ENCODE measurements at places on chromosomes 16 and 17.

- no peak for DNase-seq
Measured at GRCh38 chr16:35752773-35753558, 2293.6 kb downstream of the TP53TG3F start.

GRCh38 chr16:49484451-49484849 is 110.8 kb downstream of the C16orf78 start:
- peak; percentile 5 for DNase-seq

DNA sequence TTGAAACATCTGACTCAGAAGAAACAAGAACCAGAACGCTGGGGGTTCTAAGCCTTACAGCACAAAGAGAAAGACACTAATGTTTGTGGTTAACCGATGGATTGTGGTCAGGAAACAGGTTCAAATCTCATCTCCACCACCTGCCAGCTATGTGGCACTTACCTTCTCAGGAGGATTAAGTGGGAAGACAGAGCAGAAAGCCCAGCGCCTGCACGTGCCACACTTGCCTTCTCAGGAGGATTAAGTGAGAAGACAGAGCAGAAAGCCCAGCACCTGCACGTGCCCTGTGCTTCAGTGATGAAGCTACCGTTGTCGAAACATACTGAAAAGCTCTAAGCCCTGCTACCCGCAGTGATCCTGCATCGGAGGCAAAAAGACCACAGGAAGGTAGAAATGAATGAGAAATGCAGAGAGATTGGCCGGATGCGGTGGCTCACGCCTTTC is 90.6 kb downstream of the NXN start:
- no peak for DNase-seq

DNA sequence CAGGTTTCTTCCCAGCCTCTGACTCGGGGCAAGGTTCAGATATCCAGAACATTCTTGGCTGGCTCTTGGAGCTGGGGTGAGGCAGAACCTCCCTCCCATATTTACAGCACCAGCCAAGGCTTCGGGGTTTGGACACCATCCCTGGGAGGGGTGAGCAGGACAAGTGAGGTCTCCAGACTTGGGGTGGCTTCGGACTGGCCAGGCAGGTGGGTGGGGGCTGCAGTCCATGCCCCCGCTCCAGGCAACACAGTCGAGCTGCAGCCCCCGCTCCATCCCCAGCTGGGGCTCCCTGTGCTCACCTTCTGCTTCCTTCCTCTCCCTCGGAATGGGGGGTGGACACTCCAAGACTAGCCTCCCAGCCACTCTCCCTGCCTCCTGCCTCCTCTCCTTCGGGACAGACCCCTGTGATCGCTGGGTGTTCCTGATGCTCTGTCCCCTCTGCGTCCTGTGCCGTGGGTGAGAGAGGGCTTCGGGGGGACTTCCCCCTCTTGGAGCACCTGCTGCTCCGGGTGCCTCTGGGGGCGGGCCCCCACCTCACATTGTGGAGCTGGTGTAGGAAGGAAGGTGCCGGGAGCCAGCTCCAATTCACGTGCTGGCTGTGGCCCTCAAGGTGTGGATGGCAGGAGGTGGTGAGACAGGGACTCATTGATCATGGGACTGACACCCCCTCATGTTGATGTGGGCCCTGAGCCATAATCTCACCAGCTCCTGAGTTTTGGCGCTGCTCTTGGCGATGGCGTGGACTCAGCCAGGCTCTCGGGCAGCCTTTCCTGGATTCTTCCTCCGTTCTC is 189.2 kb downstream of the SEC14L1 start:
- DNase-seq = no peak

DNA sequence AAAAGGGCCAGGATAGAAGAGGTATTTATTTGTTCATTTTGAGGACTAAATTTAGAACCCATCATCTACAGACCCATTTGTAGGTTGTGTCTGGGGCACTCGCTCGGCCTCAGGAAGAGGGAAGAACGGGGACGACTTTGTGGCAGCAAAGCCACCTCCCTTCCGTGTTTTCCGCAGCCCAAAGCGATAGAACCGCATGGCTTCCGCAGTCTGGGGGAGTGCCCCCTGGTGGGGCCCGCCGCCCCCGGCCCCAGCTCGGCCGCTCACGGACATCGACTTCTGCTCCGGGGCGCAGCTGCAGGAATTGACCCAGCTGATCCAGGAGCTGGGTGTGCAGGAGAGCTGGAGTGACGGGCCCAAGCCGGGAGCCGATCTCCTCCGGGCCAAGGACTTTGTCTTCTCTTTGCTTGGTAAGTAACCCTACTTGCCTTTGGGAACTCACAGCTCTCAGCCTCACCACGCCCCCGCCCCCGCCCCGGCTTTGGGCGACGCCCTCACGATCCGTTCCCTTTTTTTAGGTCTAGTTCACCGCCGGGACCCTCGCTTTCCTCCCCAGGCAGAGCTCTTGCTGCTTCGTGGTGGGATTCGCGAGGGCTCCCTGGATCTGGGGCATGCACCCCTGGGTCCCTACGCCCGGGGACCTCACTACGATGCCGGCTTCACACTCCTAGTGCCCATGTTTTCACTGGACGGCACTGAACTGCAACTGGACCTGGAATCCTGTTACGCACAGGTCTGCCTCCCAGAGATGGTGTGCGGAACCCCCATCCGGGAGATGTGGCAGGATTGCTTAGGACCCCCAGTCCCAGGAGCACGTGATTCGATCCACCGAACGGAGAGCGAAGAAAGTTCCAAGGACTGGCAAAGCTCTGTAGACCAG is 681 bp downstream of the TMEM102 start:
- peak; percentile 27 for DNase-seq

- no peak for DNase-seq
Measured at GRCh38 chr17:61459142-61459809, 7.1 kb downstream of the TBX4 start.

- no peak for DNase-seq
Measured at GRCh38 chr17:47834756-47835155, 3.3 kb downstream of the LRRC46 start.

GRCh38 chr16:20614186-20615141 is 38.3 kb upstream of the ACSM2B start:
- DNase-seq = no peak

DNA sequence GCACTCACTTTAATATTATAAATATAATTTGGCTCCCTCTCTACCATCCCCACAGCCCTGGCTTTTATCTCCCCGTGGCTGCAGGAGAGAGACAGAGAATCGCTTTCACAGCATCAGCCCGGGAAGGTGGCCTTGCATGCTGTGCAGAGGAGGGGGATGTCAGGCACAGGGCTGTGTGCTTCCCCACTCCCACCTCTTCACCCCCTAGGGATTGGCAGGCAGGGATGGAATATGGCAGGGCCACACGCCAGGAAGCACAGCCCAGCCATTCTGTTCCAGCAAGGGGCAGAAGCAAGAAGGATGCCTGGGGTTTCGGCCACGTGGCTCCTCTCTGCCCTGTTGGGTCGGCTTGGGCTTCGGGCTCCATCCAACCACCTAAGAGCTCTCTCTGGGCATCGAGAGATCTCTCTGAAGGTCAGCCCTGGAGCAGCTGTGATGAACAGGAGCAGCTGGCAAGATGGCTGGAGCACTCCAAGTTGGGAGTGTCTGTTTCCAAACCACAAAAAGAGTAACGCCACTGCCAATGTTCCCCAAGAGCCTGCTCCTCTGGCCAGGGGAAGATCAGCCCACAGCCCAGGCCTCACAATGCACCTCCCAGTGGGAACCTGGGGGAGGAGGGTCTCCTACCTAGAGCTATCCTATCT is 223.2 kb downstream of the C16orf78 start:
- DNase-seq = no peak

GRCh38 chr16:54493594-54493993 is 207.0 kb upstream of the IRX3 start:
- no peak for DNase-seq

GRCh38 chr16:86051368-86052114 is 152.6 kb downstream of the IRF8 start:
- DNase-seq = no peak

DNA sequence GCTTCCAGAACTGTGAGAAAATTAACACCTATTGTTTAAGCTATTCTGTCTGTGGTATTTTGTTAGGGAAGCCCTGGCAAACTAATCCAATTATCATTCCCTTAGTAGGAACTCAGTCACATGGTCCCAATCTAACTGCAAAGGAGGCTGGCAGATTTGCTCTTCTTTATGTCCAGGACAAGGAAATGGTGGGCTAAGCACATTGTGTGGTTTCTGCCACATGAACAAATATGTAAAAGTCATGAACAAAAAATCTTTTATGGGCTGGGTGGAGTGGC is 278.6 kb upstream of the RPL38 start:
- DNase-seq = no peak

DNA sequence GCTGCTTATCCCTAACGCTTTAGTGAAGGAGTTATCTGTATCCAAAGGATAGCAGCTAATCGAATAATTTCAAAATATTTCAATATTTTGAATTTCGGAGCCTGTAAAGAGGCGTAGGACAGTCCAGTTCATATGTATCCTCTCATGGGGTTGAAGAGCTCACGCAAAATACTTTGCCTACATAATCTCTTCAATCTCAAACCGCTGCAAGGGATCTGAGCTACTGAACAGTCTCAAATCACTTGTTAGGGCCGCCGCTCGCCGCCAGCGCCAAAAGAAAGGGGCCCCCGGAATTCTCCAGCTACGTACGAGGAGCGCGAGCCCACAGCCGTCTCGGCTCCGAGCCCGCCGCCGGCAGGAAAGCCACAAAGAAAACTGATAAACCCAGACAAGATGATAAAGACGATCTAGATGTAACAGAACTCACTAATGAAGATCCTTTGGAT is 601 bp upstream of the RFWD3 start:
- peak; percentile 6 for DNase-seq

GRCh38 chr17:15955793-15956541 is 11.0 kb downstream of the ADORA2B start:
- no peak for DNase-seq

GRCh38 chr17:82913304-82914043 is 73.7 kb upstream of the ZNF750 start:
- no peak for DNase-seq

DNA sequence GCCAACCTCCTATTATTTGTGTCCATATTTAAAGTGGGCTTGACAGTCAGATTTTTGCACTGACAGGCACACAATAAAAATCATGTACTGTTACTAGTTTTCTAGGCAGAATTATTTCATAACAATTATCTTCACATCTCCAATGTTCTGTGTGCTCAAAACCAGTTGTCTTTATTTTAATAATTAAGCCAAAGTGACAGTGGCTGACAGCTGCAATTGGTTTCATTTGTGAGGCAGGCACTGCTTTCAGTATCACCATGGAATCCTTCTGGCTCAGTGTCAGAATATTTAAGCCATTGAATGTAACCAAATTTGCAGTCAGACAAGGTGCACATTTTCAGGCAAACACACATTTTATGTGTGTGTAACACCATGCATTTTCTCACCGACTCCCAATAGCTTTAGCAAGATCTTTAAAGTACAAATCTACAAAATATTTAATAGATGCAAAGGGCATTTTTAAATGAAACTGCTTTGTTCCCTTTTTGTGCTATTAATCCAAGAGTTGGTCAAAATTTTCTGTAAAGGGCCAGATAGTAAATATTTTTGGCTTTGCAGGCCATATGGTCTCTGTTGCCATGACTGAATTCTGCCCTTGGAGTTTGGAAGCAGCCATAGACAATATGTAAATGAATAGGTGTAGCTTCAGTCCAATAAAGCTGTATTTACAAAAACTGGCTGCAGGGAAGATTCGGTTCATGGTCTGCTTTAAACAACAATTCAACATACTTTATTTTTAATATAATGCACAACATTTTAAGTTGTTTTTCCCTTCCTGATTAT is 486.0 kb downstream of the KCNJ2 start:
- no peak for DNase-seq

- no peak for DNase-seq
Measured at GRCh38 chr17:46977348-46977747, 1.7 kb downstream of the RPRML start.

GRCh38 chr17:67995570-67996263 is 552 bp downstream of the C17orf58 start:
- no peak for DNase-seq

DNA sequence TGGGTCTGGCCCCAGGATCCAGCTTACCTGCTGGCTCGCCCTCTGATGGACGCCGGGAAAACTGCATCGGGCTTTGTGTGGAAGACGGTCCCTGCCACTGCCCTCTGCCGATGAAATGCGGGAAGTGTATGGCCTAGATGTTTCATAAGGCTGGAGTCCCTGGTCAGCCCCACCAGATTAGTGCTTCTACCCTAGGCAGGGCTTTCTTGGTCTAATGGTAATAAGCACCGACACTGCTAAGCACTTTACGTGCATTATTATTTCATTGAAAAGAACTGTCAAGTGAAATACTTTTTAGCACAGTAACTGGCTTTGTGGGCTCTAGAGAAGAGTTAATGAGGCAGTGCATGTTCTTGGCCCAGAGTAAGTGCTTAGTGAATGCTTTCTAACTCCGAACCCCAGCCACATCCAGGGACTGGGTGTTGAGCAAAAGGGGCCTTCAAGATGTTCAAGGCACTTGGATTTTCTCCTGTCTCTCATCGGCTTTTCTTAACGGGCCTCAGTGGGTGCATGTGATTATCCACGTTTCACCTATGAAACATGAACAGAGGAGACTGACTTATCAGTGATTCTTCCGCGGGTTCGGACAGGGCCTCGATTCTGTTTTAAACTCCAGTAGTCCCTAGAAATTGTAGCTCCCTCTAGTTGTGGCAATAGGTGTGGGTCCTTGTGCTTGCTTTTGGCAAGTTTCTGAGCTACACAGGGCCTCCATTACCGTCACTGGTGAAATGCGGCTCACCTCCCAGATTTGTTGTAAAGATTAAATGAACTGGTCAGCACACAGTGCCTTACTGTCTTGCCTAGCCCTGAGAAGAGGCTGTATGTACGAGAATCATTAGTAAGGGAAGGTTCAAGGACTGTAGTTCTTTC is 6.6 kb downstream of the TRAF4 start:
- peak; percentile 93 for DNase-seq

GRCh38 chr16:89572073-89572484 is 3.5 kb upstream of the CPNE7 start:
- no peak for DNase-seq

GRCh38 chr17:2194889-2195335 is 108.7 kb downstream of the SMG6 start:
- DNase-seq = no peak

GRCh38 chr17:6596511-6596910 is 40.2 kb upstream of the PITPNM3 start:
- no peak for DNase-seq

DNA sequence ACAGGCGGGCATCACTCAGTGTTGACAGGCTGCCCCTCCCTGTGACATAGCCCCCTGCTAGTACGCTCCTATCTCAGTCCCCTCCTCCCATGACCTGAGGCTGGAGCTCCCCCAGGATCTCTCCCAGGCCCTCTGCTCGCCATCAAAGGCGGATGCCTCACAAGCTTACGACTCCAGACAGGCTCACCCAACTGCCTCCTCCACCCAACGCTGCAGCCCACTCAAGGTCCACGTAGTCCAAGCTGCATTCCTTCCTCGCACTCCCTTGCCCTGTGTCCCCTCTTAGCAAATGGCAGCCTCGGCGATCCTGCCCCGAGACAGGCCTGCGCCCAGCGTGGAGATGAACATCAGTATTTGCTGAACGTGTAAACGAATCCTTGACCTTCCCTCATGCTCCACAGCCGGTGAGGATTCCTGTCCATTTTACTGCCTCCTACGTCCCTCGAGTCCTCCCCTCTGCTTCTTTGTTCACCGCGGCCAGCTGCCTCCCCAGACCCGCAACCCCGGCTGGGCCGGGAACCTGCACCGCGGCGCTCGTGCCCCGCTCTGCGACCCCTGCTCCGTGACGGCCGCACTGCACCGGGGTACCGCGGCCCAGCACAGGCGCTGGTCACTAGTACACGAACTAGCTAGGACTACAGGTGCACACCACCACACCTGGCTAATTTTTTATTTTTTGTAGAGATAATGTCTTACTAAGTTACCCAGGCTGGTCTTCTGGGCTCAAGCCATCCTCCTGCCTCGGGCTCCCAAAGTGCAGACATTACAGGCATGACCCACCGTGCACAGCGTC is 838 bp upstream of the TMEM97 start:
- DNase-seq = peak; percentile 15

GRCh38 chr17:48997827-48998586 is 822 bp downstream of the IGF2BP1 start:
- no peak for DNase-seq

All from LoVo (cell line).